T-cell (primary cell): ENCODE measurements at places on chromosomes 1 and 21. TPM values are rescaled to one million over a fixed set of nuclear protein-coding genes. Genes with fewer than 3 reads are reported as not detected.

CLCA2 gene
- not detected for total RNA-seq

LCE1D gene
- not detected for total RNA-seq

GPX7 gene
- 13.4 TPM for total RNA-seq

DNA sequence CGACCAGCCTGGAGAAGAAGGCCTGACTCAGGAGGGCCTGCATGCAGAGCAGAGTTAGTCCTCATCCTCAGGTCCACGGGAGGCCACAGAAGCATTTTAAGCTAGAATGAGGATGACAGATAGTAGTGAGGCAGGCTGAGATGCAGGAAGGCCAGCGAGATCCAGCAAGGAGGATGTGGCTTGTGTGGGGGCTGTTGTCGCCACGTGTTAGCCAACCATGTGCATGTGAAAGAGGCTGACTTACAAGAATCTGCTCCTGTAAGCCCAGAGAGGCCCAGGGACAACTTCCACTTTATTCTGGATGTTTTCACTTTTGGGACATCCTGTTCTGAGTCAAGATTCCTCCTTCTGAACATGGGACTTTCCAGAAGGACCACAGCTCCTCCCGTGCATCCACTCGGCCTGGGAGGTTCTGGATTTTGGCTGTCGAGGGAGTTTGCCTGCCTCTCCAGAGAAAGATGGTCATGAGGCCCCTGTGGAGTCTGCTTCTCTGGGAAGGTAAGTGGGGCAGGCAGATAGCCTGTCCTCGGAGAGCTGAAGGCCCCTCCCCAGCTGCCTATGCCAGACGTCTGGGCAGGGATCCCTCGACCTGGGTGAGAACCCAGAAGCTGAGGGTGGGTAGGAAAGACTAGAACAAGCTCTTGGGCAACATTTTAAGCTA, at the start of gene SLAMF8:
SLAMF8 (plus strand) TSS at position 433 of the 661 bp plus-strand sequence; CDS start at position 459, 26 bp downstream.
- H3K27me3 ChIP-seq: no peaks in the 10 kb centered on the region
- H3K4me3 ChIP-seq: no peak within 1 kb of the TSS
- no peaks in the 10 kb centered on the region for H3K36me3 ChIP-seq
- H3K4me1 ChIP-seq: peaks cover 77% of the 10 kb centered on the region

GRCh38 chr1:59354709-59355337, 57.9 kb downstream of the FGGY start:
- no peak overlapping the region for H3K4me3 ChIP-seq
- no peaks in the 10 kb centered on the region for H3K36me3 ChIP-seq
- no peaks in the 10 kb centered on the region for H3K4me1 ChIP-seq
- H3K27me3 ChIP-seq: no peaks in the 10 kb centered on the region
- no peak for DNase-seq

DNA sequence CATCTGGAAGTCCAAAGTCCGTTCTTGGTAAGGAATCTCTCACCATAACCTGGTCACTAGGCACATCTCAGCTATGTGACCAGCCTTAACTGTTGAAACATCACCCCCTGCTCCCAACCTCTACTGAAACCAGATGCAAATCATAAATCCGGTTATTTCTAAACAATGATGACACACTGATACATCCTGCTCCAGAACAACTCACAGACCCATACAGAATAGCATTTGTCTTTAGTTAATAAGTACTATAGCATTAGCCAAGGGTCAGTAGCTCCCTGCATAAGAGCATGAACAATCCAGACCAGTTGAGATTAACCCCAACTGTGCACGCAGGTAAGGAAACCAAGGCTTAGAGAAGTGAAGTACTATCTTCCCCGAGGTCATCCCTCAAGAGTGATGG, 38.0 kb upstream of the KCTD3 start:
- no peaks in the 10 kb centered on the region for H3K4me1 ChIP-seq
- no peak for DNase-seq
- H3K36me3 ChIP-seq: no peaks in the 10 kb centered on the region
- no peak overlapping the region for H3K27ac ChIP-seq

GRCh38 chr1:234617986-234618736, 8.2 kb upstream of the IRF2BP2 start:
- no peaks in the 10 kb centered on the region for H3K36me3 ChIP-seq
- H3K4me1 ChIP-seq: peaks cover 25% of the 10 kb centered on the region

DNA sequence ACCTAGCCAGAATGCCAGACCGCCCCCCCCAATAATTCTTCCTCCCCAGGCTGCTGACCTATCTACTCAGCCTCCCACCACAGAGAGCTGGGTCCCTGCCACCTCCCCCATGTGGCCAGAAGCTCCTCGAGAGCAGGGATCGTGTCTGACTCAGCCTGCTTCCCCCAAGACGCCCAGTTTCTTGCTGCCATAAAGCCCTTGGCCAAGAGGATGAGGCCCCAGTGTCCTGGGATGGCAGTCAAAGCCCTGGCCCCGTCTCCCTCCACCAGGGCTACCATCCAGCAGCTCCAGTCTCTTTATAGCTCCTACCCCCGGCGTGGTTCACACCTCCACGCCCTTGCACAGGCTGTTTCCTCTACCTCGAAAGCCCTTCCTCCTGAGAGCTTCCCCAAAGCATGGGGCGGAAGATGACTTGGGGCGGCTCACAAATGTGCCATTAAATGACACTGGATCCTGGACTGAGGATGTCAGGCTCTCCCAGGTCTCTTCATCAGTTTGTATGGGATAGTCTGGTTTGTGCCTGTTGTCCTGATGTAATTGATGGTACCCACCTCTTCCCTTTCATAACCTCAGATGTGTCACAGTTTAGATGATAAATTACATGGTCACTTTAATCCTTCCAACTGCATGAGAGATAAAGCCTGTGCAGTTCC, 13.2 kb downstream of the ADGRB2 start:
- H3K36me3 ChIP-seq: no peaks in the 10 kb centered on the region
- H3K27ac ChIP-seq: peak overlapping the region; percentile 31
- H3K27me3 ChIP-seq: no peaks in the 10 kb centered on the region
- H3K4me1 ChIP-seq: peaks cover 56% of the 10 kb centered on the region

DNA sequence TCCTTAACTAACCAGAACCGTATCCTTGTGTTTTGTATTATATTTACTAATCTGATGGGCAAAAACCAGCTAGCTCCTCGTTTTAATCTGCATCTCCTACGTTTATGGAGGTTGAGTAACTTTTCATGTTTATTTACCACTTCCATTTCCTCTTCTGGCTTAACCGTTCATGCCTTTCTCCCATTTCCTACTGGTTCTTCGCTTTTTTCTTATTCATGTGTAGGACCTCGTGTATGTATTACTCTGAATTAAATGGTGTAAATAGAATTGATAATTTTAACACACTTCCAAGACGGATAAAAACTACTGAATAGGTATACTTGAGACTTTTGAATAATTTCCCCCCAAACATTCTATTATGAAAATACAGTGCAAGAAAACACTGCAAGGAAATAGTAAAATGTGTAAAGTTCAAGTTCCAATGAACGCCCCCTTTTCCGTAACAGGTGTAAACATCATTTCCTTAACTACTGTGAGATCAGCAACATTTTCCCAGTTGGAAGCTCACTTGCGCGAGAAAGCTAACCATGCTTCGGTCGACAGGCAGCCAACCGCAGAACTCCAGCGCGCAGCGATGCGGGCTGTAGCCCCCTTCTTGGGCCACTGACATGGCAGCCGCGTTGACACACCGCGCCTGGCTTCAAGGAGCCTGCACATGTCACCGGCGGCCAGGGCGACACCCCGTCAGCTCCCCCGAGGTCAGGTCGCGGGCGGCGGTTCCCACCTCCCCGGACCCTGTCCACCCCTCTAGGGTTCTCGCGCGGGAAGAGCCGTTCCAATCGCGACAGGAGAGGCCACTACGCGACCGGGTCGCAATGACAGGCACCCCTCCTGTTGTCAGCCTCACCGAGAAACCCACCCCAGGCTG, 816 bp downstream of the EDEM3 start:
- H3K36me3 ChIP-seq: no peaks in the 10 kb centered on the region
- H3K4me3 ChIP-seq: peak overlapping the region; percentile 84
- peaks cover 5% of the 10 kb centered on the region for H3K4me1 ChIP-seq
- no peaks in the 10 kb centered on the region for H3K27me3 ChIP-seq

- peaks cover 6% of the 10 kb centered on the region for H3K36me3 ChIP-seq
- no peaks in the 10 kb centered on the region for H3K27me3 ChIP-seq
- peaks cover 8% of the 10 kb centered on the region for H3K4me1 ChIP-seq
- H3K27ac ChIP-seq: no peak overlapping the region
- DNase-seq: peak; percentile 75
Observed at GRCh38 chr1:25503551-25504426, 39.6 kb upstream of the LDLRAP1 start.

GRCh38 chr1:55375617-55376258, 160.6 kb upstream of the USP24 start:
- DNase-seq: no peak
- peaks cover 4% of the 10 kb centered on the region for H3K27me3 ChIP-seq
- no peaks in the 10 kb centered on the region for H3K36me3 ChIP-seq
- H3K27ac ChIP-seq: no peak overlapping the region

- H3K4me1 ChIP-seq: no peaks in the 10 kb centered on the region
- peaks cover 3% of the 10 kb centered on the region for H3K27me3 ChIP-seq
- no peak overlapping the region for H3K4me3 ChIP-seq
- no peaks in the 10 kb centered on the region for H3K36me3 ChIP-seq
- no peak for DNase-seq
Observed at GRCh38 chr1:175887521-175887920, 144.1 kb upstream of the TNR start.

DNA sequence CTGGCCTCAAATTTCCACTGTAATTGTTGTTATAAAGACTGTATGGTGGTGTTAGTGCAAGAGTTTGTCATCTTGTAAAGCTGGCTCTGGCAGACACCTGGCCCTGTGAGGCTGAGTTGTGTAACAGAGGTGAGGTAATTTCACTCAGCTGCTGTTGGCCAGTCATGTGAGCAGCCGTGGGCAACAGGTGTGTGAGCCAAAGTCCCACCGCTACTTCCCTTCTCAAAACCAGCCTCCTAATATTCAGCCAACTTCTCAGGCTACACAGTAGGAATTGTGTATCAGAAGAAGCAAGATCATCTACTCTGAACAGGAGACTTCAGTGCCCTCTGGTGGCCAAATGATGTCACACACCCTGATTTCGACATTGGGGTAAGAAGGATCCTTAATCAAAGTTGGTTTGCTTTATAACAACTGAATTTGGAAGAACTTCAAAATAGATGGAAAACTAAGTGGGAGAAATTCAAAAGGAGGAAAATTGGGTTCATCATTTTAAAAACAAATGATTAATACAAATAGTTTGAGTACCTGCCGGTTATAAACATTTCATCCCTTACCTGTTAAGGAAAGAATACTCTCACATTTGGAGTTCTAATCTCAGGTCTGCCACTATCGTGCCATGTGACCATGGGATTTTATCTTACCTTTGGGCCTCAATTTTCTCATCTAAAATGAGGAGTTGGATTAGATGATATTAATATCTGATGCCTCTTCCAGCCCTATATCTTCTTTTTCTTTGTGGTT, 2.6 kb upstream of the CREG1 start:
- peak; percentile 45 for DNase-seq
- H3K27ac ChIP-seq: no peak overlapping the region
- no peak overlapping the region for H3K4me3 ChIP-seq
- peaks cover 6% of the 10 kb centered on the region for H3K4me1 ChIP-seq
- no peaks in the 10 kb centered on the region for H3K36me3 ChIP-seq

GRCh38 chr1:111851552-111851951, 95.9 kb downstream of the DDX20 start:
- H3K27me3 ChIP-seq: peaks cover 49% of the 10 kb centered on the region
- no peaks in the 10 kb centered on the region for H3K36me3 ChIP-seq
- no peaks in the 10 kb centered on the region for H3K4me1 ChIP-seq
- no peak overlapping the region for H3K27ac ChIP-seq
- no peak for DNase-seq
- no peak overlapping the region for H3K4me3 ChIP-seq

DNA sequence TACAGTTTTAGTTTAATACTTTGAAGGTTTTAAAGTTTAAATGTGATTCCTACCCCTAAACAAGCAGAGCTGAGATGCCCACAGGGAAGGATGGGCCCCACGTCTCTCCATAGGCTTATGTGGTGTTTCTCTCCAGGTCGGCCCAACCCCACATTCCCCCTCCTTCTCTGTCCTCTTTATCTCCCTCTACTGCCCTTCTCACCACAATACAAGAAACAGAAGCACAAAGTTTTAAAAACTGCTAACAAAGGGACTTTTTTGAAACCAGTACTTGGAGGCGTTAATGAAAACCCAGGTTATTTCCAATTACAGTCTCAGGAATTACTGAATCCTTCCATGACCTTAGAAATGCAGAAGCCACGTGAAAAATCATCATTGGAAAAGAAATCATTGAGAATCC, 324.0 kb downstream of the NTNG1 start:
- H3K4me3 ChIP-seq: no peak overlapping the region
- DNase-seq: no peak
- H3K27me3 ChIP-seq: no peaks in the 10 kb centered on the region
- H3K36me3 ChIP-seq: no peaks in the 10 kb centered on the region
- no peak overlapping the region for H3K27ac ChIP-seq

DNA sequence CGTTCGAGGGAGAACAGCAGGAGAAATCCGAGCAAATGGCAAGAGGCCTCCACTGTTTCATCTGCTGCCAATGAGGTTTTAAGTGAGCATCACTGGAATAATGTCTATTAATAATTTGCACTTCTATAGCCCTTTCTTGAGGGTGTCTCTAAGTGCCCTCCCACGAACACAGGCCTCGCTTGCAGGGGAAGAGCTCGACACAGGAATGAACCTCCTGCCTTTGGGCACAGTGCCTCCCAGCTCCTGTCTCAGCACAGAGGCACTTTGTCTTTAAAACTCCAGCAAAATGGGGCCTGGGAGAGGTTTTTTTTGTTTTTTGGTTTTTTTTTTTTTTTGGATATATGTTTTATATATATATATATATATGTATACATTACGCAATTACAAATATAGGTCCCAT, 56.6 kb downstream of the OLIG1 start:
- H3K27ac ChIP-seq: no peak overlapping the region
- DNase-seq: no peak
- H3K4me1 ChIP-seq: no peaks in the 10 kb centered on the region

- H3K4me3 ChIP-seq: no peak overlapping the region
- DNase-seq: no peak
- H3K36me3 ChIP-seq: no peaks in the 10 kb centered on the region
Observed at GRCh38 chr1:71116729-71117128, 35.9 kb upstream of the ZRANB2 start.
